Stimulated activated CD8-positive, alpha-beta memory T cell treated with anti-CD3 and anti-CD28 coated beads, Interleukin-4, amount 100 ng/mL, for 48 hours (primary cell): ENCODE measurements at places on chromosomes 11 and 22.
A peak's percentile ranks its signal among the peaks of the same experiment; 100 is the strongest.

GRCh38 chr11:27858866-27859265, 158.6 kb upstream of the BDNF start:
- no peak for DNase-seq

- DNase-seq: no peak
Measured at GRCh38 chr11:2750682-2751522, 51.1 kb upstream of the KCNQ1OT1 start.

DNA sequence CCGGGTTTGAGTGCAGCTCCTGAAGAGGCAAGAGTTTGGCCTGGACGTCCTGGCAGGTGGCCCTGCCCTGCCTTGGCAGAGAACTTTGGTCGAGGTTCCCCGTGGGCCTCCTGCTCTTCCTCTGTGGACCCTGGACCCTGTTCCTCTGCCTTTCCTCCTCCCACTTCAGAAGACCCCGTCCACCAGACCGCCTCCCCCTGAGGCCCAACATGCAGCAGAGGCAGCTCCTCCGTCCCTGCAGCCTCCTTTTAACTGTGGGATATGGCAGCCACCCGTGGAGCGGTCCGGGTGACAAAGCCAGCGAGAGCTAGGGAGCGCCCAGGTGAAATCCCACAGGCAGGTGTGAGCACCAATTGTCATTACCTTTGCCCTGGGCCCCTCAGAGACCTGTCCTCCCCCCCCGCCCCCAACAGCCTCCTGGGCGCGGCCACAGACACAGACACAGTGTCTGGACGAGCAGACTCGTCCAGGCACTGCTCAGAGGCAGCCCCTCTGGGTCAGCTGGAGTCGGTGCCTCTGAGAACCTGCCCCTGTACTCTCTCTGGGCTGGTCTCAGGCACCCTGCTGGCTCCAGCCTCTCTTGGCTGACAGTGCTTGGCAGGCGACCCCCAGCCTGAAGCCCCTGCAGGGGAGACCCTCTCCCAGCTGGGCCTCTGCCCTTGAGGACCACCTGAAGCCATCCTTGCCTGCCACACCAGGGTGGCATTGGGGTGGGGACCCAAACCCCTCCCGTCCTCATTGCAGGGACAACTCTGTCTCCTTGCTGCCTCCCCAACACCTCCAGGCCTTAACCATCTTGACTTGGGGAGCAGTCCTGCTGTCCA, 4.1 kb upstream of the PTDSS2 start:
- DNase-seq: no peak

- DNase-seq: no peak
Measured at GRCh38 chr22:48846200-48846599, 981.5 kb downstream of the BRD1 start.

GRCh38 chr11:73493956-73494598, 103.8 kb downstream of the FAM168A start:
- no peak for DNase-seq

- no peak for DNase-seq
Measured at GRCh38 chr11:55811067-55811466, at the start of gene OR5L1. Gene OR5L1 (plus strand): TSS chr11:55811367. CDS start chr11:55811467, 100 bp downstream.

GRCh38 chr11:78313181-78313795, 104.3 kb downstream of the GAB2 start:
- no peak for DNase-seq

- peak; percentile 53 for DNase-seq
Measured at GRCh38 chr11:72573072-72573854, 101.0 kb downstream of the PDE2A start.

GRCh38 chr11:130527636-130528297, 79.3 kb downstream of the ADAMTS15 start:
- no peak for DNase-seq

DNA sequence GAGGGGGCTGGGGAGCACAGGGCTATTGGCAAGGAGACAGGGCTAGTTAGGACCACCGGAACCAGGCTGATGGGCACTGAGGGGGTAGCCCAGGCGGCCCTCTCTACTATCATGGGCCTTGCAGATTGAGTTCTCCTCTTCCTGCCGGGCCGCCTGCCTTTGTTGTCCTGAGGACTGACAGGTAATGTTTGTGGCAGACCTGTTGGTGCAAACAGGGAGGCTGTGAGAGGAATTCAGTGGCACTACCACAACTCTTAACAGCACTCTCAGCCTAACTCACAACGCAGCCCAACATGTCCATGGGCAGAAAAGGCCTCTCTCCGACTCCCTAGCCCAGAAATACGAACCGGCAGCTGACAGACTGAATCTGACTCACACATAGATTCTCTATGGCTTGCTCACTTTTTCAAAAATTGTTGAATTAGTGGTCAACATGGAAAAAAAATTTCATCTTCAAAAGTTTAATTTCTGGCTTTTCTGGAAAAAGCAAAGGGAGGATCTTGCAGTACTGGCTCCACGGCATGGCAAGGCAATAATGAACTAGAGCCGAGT, 11.4 kb downstream of the KCNJ5 start:
- no peak for DNase-seq

GRCh38 chr11:116052603-116053547, 548.7 kb upstream of the CADM1 start:
- DNase-seq: no peak

DNA sequence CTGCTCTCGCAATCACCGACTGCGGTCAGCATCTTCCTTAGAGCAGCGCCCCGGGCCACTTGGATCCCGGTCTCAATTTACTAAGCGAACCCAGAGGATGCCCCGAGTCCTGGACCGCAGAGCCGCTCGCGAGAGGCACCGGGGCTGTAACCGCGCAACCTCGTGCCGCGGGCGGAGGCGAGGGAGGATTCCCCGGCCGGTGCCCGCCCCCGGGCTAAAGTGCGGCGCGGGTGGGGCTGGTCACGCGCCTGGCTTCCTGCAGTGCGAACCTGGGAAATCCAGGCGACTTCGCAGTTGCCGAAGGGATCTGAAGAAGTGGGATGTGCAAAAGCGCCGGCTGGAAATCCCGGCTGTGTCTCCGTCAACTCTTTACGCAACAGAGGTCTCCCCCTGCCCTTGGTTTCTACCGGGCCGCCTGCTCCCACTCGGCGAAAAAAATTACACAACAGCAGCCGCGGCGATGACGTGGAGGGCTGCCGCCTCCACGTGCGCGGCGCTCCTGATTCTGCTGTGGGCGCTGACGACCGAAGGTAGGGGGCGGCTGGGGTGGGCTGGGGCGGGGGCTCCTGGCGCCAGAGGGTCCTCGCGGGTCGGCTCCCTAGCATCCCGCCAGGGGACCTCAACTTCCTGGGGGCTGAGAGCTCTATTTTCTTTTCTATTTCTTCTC, at the start of gene NCR3LG1:
TSS of gene NCR3LG1 (plus strand) at position 291 of the 667 bp plus-strand sequence. CDS start at position 461, 170 bp downstream.
- DNase-seq: peak; percentile 71

- DNase-seq: no peak
Measured at GRCh38 chr11:107682171-107682570, 29.7 kb downstream of the SLN start.

DNA sequence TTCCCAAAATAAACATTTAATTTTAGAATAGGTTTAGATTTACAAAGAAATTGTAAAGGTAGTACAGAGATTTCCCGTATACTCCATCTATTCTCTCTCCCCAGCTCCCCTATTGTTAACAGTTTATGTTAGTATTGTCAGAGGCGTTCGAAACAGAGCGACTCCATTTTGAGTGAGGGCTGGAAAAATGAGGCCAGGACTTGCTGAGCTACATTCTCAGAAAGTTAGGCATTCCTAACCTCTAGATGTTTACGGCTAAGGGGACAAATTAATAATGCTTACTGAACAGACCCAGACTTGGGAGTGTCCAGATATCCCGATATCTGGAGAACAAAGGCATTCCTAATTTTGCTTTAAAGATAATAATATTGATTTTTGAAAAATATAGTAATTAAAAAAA, 12.4 kb upstream of the NUP160 start:
- no peak for DNase-seq

GRCh38 chr11:58592760-58593472, 14.1 kb downstream of the ZFP91 start:
- peak; percentile 65 for DNase-seq

DNA sequence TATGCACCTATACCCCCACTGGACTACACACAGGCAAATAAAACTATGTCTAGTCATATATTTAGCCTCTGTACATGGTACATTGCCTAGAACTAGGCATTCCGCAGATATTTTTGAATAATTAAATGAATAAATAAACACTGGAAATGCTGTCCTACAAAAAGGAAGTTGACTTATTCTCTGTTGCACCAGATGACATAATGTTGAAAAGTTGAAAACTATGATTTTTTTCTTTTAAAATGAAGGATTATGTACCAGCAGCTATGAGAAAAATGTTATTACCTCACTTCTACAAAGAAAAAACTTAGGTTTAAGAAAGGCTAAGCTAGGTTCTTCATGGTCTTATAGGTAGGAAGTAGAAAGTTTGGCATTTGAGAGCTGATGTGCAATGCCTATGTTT, 856.6 kb downstream of the METTL15 start:
- no peak for DNase-seq

- no peak for DNase-seq
Measured at GRCh38 chr11:74611369-74611861, 19.0 kb downstream of the POLD3 start.

DNA sequence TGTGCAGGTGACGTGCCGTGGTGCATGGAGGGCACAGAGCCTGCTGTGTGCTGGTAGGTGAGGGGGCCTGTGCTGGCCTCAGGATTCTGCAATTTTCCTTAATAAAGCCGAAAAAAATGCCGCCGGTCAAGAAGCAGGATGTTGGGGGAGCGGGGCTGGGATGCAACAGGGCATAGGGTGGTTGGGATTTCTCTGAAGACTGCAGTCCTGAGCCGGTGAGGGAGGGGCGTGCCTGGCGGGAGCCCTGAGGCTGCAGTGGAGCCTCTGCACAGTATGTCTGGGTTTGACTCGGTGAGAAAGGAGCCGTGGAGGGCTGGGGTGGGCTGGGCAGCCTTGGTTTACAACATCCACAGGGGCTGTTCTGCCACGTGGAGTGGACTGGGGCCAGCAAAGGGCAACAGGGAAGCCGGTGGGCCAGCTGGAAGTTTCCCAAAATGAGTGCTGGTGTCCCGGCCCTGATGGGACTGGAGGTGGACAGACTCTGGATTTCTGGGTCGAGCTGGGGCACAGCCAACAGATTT, 1.3 kb downstream of the CDHR5 start:
- no peak for DNase-seq

DNA sequence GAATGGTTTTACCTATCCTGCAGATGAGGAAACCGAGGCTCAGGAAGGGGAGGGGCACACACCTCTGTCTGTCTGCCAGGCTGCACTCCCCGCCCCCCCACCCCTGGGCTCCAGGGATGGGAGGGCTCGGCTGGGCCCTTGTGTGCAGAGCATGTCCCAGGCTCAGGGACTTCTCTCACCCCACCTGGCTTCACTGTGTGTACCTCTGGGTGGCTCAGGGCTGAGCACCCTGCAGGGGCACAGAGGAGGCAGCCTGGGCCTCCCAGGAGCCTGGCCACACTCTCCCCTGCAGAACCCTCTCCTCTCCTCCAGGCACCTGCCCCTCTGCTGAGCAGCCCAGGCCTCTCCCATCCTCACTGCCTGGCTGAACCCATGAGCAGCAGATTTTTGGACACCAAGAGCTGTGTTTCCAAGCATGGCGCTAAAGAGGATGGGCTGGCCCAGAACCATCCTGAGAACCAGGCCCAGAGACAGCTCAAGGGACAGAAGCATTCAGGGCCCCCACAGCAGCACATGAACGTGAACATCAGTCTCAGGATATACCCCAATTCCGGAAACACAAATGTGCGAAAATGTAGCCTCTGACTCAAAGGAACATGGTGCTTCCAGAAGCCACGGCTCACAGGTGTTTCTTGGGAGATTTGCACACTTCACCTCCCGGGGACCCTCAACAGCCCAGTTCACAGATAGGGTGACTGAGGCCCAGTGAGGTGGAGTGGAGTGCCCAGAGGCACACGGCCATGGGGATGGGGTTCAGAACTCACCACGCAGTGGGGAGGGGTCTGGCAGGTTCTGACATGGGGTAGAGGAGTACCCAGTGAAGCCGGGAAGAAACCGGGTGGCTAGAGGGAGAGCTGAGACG, 10.5 kb downstream of the EMID1 start:
- DNase-seq: no peak

DNA sequence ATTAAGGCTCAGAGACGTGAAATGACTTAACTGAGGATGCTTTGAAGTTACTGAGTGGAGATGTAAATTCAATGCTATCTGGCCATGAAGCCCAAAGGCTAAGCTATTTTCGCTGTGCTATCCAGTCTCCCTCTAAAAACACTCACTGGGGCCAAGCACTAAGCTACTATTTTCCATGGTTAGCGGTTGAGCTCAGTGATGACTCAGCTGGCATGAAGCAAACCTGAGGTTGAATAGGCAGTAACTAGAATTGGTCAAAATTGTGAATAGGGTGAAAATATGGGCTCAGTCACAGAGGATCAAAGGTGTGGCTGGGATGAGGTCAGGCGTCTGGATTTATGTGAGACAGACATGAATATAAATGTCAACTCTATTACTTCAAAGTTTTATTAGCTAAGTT, 564.2 kb upstream of the KIRREL3 start:
- no peak for DNase-seq

DNA sequence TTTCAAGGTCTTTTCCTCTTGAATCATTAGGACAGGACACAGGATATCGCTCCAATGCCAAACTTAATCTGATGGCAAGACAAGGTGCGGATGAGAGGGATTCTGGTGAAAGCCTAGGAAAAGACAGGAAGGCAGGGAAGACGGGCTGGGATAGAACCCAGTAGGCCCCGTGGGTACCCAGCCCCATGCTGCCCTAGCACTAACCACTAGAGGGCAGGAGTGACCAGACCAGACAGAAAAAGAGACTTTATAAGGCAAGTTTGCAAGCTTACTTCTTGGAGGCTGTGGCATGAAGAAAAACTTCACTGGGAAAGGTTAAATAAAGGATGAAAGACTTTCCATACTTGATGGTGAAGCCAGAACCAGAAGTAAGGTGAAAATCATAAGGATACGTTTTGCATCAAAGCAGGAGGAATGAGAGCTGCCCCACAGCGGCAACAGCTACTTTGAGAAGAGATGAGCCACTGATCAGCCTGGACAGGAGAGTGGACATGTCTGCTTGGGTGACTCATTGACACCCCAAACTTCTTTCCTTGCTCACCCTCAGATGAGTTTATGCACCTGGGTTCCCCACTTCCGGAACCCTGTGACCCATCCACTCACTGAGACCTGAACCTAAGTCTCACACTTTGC, 39.8 kb downstream of the SYN3 start:
- DNase-seq: peak; percentile 76

GRCh38 chr11:89536926-89537325, 45.8 kb upstream of the NOX4 start:
- DNase-seq: no peak

DNA sequence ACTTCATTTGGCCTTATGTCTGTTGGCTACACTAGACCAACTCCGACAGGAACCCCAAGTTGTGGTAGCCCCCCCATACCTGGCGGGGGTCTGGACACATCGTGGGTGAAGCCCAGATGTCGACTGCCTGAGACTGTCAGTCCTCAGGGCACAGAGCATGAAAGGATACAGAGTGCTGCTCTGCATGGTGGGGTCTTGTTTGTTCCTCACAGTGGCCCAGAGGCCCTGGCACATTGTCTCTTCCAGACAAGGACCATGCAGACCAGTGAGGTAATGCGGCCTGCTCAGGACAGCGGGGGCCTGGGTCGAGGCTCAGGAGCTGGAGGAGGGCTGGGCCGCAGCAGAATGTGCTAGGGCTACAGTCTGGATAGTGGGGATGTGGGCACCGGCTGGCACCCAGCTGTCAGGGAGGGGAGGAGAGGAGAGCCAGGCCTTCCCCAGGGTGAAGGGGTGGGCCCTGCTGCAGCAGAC, 14.6 kb downstream of the CAPN5 start:
- DNase-seq: no peak

GRCh38 chr11:66346476-66347424, 679 bp downstream of the B4GAT1 start:
- no peak for DNase-seq

GRCh38 chr11:103709371-103709770, 327.1 kb upstream of the DDI1 start:
- DNase-seq: no peak

- DNase-seq: peak; percentile 54
Measured at GRCh38 chr22:50691521-50691920, 18.9 kb downstream of the SHANK3 start.

GRCh38 chr22:21932347-21932746, 20.3 kb downstream of the PPM1F start:
- DNase-seq: no peak
